ENCODE measurements at places on chromosomes 3 and 15.

DNA sequence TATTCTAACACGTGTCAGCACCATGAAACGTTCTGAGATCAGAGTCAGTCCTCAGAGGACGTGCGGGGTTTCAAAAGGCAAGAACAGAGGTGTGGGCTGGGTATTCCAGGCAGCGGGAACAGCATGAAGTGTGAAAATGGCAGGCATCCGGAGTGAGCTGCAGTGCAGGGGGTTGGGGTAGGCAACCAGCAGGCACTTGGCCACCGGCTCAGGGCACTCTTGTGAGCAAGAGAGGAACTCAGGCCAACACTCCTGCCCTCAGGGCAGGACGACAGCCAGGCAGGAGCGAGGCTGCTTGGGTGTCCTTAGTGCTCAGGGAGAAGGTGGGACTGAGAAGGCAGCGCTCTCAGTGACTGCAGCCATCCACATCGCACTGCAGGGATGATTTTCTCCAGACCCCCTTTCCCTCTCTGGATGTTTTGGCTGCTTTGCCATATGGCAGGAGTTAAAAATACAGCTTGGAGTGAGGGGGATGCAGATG is 151.1 kb downstream of the NUP210 start:
- peak; percentile 1 for DNase-seq

DNA sequence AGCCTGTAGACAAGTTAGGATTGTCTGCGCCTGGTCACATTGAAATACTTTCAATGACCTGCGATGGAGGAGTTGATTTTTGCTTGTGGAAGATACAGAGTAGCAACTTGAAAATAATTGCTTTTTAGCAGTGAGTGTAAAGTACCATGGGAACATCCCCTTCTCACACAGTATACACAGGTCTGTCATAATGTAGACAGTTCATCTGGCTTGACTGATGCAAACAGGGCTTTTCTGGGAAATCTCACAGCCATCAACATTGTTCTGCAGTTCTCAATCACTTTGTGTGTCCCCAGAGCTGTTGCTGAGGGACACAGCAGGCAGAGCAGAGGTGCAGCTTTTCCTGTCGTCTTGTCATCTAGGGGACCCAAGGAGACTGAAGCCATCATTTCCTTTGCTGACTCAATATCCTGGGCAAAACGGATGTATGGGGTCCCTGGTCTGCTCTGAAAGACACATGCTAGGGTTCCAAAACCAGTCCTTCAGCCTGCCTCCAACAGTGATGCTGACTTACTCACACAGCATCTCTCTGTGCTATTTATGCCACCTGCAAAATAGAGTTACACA is 5.3 kb upstream of the REC114 start:
- no peak for DNase-seq

GRCh38 chr15:36323615-36324014 is 255.8 kb upstream of the CDIN1 start:
- no peak for DNase-seq

DNA sequence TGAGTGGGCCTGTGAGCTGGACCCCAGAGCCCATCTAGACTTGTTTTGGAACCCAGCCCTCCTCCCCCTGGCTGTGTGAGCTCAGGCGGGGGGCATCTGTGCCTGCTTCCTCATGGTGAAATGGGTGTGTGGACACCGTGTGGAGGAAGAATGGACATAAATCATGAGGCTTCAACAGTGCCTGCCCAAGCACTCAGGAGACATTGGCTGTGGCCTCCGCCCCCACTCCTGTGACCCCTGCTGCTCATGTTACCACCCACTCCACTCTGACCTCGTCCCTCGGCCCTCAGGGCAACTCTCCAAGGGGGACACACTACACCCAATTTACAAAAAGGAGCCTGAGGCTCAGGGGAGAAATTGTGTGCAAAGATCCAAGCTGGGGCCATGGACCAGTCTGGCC is 16.6 kb downstream of the TPRA1 start:
- no peak for DNase-seq

DNA sequence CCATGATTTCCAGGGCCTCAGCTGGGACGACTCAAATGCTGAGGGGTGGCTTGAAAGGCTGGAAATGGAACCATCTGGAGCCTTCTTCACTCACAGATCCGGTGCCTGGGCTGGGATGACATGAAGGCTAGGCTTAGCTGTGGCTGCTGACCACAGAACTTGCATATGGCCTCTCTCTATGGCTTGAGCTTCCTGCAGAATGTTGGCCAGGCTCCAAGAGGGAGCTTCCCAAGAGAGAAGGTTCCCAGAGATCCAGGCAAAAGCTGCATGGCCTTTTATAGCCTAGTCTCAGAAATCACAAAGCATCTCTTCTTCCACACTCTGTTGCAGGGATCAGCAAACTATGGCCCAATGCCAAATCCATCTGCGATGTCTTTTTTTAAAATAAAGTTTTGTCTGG is 44.8 kb downstream of the GATM start:
- no peak for DNase-seq

DNA sequence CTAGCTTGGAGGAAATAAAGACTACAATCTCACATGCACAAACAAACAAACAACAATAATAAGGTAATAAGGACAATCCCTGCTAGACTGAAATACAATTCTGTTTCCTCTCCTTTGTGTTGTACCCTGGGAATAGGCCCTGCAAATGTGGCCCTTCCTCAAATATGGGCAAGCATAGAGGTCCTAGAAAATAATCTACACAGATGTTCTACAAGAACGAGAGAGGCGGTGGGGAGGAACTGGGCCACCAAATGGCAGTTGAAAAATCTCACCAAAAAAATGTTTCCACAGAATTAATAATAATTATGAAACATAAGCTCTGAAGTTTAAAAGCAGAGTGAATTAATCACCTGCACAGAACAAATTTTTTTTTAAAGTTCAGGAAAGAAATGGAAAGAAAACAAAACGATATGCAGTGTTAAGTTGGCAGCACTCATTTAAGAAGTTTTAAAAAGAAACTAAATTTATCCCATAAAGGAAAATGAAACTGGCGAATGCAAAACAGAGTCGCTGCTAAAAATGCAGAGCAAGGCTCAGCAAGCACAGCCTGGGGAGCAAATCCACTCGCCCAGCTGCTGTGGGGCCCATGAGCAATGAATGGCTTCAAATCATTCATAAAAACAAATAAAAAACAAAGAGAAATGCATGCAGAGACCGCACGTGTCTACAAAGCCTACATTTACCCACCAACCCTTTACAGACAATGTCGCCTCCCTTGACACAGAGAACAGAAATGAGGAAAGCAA is 475.4 kb downstream of the OCA2 start:
- no peak for DNase-seq

DNA sequence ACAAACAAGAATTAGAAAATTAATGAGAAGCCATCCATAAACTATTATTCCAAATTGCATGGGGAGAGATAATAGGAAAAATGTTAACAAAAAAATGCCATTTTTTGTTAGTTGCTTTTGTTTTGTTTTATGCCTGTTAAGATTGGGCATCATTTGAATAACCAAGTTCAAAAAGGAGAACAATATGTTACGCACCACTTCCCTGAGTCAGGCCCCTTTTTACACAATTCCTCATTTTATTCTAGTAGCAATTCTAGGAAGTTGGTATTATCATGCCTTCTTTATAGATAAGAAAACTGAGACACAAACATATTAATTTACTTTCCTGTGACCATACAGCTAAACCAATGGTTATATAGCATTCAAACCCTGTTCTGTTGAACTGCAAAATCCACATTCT is 736.9 kb upstream of the CCDC54 start:
- DNase-seq: no peak

- DNase-seq: no peak
These were observed 1.4 kb upstream of the CIDEC start for GRCh38 chr3:9881441-9881840.
